Vagina (tissue), 2 donors: ENCODE measurements at places on chromosomes 11 and 22.

DNA sequence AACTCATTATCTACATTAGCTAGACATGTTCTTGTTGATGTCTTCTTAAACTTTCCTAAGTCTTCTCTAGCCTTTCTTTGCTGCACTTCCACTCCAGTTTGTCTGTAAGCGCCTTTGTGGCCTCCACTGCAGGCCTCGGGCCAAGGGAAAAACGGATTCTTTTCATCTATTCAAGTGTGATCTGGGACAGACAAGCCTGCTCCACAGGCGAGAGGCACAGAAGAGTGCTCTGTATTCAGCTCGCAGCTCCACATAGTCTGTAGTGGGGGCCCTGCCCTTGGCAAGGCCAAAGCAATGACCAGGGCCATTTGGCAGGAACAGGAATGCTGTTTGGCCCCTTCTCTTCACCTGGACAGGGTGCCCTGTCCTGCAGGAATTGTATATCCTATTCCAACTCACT, 84.1 kb upstream of the BARX2 start:
- DNase-seq: no peak

- no peak for DNase-seq
These were observed 147.4 kb upstream of the POU2AF2 start for GRCh38 chr11:111098091-111098490.

- DNase-seq: no peak
These were observed 26.0 kb downstream of the TSPAN18 start for GRCh38 chr11:44752713-44753112.

DNA sequence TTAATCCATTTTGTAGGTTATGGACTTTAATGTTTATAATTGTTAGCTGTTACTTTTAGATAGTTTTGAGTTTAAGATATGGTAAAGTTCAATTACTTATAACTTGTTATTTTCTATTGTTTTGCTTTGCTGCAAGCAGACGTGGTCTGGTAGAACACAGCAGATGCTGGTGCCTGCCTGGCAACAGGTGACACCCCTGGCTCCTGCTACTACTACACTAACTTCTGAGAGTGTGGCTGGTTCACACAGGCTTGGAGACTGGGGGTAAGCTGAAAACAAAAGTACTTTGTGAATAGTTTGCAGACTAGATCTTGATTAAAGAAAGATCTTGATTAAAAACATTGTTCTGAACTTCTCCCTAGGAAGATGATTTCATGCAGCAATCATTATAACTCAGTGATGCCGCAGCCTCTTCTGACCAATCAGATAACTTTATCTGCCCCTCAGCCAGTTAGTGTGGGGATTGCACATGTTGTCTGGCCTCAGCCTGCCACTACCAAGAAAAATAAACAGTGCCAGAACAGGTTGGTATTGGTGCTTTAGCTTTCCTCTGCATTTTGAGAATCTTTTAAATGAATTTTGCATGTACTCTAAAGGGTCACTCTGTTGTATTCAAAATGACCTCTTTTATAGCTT, 90.4 kb downstream of the HIPK3 start:
- DNase-seq: no peak

DNA sequence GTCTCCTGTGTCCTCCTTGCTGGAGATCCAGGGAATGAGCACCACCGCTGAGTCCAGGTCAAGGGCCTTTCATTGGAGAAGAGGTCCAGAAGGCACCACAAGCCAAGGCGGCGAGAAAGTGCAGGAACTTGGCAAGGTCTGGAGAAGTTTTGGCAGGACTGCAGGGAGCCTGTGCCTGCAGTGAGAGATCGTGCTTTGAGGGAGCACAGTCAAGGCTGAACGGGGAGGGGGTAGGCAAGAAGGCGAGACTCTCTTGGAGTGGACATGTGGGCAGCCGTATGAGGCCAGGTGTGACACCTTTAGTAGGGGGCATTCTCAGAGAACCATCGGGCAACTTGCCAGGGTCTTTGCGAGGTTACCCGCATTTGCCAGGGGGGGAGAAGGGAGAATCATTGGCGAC, 30.5 kb downstream of the LRRC10B start:
- no peak for DNase-seq

GRCh38 chr11:9969068-9969467, 305.2 kb downstream of the SWAP70 start:
- no peak for DNase-seq

- DNase-seq: no peak
These were observed 874.4 kb downstream of the NTM start for GRCh38 chr11:132244846-132245245.

GRCh38 chr11:72300268-72300667, 56.3 kb upstream of the PHOX2A start:
- DNase-seq: peak; percentile 74

DNA sequence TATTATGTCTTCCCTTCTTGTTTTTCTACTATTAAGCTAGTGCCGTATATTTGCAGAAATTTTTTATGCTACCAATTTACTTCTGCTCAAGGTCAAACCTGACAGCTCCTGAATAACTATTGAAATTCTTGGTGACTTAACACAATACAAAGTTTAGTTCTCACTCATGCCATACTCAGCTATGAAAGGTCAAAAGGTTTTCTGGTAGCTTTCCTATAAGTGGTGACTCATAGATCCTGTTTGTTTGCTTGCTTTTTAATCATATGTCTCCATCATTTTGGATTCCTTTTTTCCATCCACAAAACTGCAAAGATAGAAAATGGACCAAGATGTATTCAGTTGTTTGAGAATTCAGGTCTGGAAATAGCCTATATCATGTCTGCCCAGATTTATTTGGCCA, 855.8 kb upstream of the LRRC4C start:
- no peak for DNase-seq

DNA sequence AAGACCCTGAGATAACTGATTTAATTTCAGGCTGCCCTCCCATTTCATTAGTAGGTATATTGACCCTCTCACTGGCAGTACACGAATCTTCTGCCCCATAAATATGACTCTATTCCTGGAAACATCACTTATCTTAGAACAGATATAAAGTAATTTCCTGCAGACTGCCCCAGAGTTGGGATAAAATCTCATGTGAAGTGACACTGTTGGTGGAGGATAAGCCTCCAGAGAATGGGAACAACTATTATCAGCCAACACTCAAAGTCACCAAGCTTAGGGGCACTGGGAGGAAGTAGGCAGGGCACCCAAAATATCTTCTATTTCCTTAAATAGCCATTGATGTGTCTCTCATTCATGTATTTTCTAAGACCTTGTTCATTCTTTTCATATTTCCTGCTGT, 8.2 kb downstream of the OR51B5 start:
- no peak for DNase-seq

DNA sequence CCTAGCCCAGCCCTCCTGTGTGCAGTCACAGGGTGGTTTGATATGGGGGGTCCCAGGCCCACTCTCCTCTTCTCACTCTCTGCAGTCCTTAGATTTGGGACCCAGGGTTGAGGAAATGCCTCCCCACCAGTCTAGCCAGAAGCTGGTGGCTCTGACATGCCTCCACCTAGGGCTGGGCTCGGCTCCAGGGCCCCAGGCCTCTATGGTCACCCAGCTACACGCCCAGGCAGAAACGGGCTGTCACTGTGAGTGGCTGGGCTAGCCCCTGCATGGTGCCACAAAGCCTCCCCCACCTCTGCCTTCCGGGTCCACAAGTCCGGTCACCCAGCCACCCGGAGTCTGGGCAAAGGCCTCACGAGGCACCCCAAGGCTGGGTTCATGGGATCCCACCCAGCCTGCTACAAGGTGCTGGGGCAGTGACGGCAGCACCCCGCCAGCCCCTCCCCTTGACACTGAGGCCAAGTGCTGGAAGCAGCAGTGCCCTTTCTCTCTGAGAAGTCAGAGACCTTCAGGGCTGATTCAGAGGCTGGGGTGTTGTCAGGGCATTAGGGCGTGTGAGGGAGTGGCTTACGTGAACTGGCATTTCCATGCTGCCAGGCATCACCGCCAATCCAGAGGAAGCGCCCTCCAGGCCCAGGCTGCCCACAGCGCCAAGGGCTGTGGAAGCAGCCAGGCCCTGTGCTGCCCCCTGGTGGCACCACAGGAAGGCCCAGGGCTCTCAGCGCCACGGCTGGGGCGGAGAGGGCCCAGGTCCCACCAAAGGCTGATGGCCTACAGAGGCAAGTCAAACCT, 638 bp upstream of the PITPNM1 start:
- DNase-seq: no peak

DNA sequence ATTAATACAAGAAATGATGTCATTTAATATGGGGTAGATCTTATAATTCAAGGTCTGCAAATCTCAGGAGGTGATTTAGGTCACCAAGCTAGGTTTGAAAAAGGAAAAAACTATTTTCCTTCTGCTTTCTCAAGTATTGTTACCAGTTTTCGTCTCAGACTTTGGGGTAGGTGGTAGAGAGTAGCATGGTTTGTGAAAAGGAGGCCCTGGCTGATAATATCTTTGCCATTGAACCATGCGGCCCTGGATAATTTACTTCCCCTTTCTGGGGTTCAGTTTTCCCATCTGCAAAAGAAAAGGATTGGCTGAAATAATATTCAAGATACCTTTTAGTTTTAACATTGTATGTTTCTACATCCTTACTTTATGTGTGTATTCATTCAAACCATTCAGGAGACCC, 92.1 kb downstream of the WNT11 start:
- no peak for DNase-seq

DNA sequence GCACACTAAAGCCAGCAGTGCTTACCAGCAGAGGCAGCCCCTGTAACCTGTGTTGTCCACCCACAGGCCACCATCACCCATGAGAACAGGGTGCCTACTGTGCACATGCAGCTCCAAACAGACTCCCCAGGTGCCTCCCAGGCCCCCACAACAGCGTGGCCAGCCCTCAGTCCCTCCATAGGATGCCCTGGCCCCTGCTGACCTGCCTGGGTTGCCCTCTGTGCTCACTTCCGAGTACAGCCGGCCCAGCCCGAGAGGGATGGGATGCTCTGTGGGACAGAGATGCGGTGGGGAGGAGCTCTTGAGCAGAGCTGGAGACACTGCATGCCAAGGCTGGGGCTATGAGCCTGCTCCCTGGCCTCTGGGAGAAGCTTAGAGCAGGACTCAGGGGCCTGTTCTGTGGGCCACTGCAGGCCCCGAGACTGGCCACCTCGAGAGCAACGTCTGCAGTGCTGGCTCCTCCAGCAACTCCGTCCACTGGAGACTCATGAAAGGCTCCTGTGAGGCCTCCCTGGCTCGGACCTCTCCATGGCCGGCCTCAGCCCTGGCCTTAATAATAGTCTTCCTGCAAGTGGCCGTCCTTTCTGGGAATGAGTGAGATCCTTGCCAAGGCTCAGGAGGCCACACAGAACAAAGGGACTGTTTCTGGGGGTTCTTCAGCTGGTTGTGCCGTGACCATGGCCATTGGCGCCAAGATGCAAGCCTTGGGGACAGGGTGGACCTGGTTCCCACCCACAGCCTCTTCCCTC, 27.0 kb downstream of the FADS2 start:
- no peak for DNase-seq

GRCh38 chr22:46072110-46072881, 78.0 kb upstream of the PPARA start:
- no peak for DNase-seq

GRCh38 chr11:2475136-2475918, 30.5 kb downstream of the KCNQ1 start:
- DNase-seq: no peak

DNA sequence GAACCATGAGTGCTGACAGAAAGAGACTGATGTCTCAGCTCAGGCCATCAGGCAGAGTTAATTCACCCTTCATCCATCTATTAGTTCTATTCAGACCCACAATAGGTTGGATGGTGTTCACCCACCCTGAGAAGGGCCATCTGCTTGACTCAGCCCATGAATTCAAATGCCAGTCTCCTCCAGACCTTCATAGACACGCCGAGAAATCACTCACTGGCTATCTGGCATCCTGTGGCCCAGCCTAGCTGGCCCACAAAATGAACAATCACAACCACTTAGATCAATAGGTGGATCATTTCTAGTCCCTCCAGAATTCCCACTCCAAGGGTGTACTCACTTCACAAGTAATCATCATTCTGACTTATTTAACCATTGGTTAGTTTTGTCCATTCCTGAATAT, 58.2 kb downstream of the MYEOV start:
- DNase-seq: peak; percentile 58

GRCh38 chr11:112289588-112290492, 29.2 kb upstream of the PLET1 start:
- DNase-seq: no peak

- no peak for DNase-seq
These were observed 136.7 kb downstream of the CASP12 start for GRCh38 chr11:104761511-104761910.

DNA sequence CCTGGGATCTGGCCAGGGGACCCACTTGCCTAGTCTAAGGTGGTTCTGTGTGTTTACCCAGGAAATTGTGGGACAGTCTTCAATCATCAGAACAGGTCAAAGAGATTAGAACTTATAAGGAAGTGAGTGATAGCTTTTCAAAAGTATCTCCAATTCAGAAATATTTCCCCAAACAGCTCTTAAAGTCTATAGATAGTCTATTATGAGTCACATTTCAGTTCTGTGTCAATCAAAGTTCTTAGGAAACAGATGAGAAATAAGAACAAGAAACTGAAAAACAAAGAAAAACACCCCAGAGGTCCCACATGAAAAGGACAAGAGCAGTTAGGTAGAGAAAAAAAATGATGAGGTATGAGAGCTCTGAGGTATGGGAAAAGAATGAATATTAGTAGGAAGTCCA, 381.4 kb upstream of the MPPED2 start:
- DNase-seq: no peak

DNA sequence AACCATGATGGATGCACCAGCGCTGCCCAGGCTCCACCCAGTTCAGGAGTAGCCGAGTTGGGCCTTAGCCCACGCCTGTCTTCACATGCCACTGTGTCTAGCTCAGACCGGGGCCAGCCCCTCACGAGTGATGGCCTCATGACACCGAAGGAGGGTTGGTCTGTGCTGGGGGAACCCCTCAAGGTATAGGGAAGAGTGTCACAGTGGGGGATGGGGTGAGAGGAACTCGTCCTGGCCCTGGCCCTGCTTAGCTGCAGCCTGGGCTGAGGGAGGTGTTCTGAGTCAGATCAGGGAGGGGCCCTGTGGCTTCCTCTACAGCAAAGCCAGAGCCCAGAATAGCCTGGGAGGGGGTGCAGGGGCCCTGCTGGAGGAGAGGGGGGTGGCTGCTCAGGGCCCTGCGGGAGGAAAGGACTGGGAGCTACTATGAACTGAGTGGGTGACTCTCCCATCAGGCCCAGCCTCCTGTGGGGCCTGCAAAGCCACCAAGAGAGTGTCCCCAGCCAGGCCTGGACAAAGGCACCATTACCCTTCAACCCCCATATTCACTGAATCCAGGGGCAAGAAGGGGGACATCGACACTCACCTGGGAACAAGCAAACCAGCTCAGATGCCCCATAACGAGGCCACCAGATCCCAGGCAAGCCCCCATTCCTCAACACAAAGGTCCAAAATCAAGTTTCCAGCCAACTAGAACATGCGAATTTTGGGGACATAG, 41.2 kb downstream of the IGLL5 start:
- no peak for DNase-seq

GRCh38 chr22:36619797-36620399, 83.7 kb downstream of the CACNG2 start:
- DNase-seq: no peak

DNA sequence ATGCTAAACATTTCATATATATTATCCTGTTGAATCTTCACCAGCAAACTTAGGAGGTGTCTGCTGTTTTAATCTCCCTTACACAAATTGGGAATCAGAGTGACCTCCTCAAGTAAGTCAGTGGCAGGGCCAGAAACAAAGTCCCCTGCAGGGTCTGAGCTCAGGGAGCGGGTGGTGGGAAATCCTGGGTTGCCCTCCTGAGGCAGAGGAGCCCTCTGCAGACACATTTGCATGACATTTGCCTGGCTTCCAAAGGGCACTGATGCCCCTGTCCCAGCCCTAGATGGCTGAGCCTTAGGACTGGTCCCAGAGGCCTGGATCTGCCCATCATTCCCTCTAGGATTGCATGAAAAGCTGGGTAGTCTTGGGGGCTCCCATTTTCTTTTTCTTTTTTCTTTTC, 2.1 kb upstream of the INPP5J start:
- DNase-seq: no peak
